ENCODE measurements at places on chromosomes 1 and 21.
A peak's percentile ranks its signal among the peaks of the same experiment; 100 is the strongest.

DNA sequence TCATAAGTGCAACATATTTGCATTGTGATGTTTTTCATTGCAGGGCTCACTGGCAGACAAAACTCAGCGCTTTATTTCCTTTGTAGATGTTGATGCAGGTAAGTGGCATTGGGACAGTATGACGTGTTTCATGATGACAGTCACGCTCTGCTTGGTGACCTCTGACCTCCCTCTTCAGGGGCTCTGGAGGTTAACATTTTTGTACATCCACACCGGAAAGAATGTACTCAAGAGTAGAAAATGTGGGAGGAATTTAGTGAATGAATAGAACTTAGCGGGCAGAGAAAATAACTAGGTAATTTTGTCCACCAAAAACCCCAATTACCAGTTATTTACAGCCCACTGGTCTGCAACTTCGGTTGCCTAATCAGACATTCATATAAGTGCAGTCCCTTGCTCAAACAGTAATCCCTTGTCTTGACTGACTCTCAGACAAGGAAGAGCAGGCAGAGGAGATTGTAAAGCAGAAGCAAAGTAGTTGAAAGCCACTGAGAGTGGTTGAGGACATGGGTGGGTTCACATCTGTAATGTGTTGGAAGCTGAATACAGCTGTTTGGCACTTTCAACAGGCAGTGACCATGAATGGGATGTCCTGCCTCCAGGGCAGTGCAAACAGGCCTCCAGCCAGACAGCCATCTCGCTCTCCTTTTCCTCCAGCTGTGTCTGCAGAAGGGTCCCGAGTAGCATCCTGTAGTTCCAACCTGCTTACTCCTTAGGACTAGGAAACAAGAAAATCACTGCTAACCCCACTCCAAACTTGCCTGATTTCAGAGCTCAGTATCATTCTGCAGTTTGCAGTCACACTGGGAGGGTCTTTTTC lies 188.9 kb downstream of the NRIP1 start:
- no peak for DNase-seq

- DNase-seq = no peak
These were observed 11.5 kb downstream of the PTCH2 start for GRCh38 chr1:44831516-44831915.

GRCh38 chr1:202858331-202858730 lies 30.6 kb downstream of the RABIF start:
- DNase-seq = peak; percentile 4

GRCh38 chr21:35641271-35642016 lies 418.9 kb downstream of the SETD4 start:
- peak; percentile 28 for DNase-seq

DNA sequence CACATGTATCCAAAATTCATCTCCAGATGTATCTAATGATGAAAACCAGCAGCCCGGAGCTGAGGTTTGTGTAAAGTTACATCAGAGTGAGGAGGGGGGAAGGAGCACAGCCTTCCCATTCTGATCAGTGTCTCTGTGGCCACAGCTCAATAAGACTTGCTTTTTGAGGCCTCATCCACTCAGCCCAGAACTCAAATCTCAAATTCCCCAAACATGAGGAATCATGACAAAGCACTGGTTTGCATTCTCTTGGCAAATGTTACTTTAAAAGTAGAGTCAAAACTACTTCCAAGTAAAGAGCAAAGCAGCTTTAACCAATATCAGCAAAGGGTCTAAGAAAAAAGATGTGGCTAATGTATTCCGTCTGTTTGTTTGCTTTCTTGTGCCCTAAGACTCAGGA lies 30.9 kb downstream of the CCN1 start:
- DNase-seq = peak; percentile 87

GRCh38 chr1:195756109-195756508 lies 852.1 kb downstream of the KCNT2 start:
- DNase-seq = no peak

DNA sequence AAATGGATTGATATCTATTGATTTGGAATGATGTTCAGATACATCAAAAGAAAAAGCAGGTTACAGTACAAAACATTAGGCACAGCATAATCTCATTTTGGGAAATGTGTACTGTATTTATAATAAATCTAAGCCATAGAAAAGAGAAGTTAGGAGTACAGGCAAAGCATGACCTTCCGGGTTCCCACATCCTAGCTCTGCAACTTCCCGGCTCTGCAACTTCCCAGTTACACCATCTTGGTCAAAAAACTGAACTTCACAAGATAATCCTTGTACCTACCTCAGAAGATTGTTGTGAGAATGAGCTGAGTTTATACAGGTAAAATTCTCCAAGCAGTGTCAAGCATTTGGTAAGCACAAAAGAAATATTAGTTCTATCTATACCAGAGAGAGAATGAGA lies 21.7 kb upstream of the SLC44A3 start:
- DNase-seq = no peak

DNA sequence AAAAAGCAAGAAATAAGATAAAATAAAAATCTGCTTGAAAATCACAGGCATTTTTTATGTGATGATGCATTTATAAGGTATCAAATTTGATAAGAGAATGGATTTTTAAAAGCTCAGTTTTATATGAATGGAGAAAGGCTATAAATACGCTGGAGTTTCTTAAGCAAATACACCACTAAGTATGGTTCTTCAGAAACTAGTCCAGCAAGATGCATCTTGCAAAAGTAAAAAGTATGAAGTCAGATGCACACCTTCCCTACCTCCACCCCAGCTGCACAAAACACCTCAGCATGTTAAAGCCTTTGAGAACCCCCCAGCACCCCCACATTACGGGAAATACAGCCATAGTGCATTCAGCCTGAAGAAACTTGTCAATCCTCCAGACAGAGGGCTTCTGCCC lies 143.1 kb upstream of the PROX1 start:
- DNase-seq = no peak

DNA sequence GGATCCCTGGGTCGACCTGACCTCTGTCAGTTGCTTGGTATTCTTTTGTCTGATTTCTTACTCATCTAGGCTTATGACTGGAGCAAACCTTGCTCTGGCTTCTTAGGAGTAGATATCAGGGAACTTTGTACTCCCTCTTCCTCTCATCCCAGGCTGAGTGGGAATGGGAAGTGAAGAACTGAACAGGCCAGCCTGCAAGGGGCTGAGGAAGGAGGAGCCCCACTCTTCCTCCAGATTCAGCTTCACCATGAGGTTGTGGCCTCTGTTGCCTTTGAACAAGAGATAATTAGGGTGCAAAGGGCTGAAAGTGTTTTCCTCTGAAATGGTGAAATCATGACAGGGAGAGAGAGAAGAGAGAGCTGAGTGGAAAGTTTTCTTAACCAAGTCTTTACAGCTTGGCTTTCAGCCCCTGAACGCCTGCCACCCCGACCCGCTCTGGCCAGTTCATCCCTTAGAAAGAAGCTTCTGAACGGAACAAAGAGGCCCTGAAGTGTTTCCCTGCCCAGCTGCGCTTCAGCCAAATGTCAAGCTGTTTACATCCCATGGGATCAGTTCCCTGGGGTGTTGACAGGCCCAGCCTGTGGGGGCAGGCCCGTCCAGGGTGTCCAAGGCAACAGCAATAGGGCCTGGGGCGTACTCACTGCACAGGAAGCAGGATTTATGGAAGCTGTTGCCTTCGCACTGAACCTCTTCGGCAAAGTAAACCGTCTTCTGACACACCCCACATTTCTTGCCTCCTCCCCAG lies 11.2 kb downstream of the CSRP1 start:
- no peak for DNase-seq

GRCh38 chr1:211478376-211478775 lies 13.6 kb downstream of the RD3 start:
- no peak for DNase-seq

DNA sequence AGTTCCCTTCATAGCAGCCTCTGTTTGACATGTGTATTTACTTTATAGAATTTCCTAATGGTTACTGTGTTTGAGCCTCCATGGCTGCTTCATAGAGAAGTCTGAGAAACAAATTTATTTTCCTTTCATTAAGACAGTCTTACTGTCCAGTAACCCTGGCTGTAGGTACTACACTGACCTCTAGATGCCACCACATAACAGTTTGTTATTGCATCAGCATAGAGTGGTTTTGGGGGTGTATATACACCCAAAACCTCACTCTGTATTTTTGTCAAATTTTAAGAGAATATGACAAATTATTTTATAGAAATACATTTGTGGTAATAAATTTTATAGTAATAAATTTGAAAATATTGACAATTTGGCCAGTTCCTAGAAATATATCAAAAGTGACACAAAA lies 57.3 kb downstream of the OBSCN start:
- DNase-seq = no peak

GRCh38 chr21:31974454-31974985 lies 101.7 kb downstream of the HUNK start:
- DNase-seq = no peak

Measured in astrocyte of the spinal cord (primary cell).